ENCODE measurements at places on chromosomes 6 and 20.

DNA sequence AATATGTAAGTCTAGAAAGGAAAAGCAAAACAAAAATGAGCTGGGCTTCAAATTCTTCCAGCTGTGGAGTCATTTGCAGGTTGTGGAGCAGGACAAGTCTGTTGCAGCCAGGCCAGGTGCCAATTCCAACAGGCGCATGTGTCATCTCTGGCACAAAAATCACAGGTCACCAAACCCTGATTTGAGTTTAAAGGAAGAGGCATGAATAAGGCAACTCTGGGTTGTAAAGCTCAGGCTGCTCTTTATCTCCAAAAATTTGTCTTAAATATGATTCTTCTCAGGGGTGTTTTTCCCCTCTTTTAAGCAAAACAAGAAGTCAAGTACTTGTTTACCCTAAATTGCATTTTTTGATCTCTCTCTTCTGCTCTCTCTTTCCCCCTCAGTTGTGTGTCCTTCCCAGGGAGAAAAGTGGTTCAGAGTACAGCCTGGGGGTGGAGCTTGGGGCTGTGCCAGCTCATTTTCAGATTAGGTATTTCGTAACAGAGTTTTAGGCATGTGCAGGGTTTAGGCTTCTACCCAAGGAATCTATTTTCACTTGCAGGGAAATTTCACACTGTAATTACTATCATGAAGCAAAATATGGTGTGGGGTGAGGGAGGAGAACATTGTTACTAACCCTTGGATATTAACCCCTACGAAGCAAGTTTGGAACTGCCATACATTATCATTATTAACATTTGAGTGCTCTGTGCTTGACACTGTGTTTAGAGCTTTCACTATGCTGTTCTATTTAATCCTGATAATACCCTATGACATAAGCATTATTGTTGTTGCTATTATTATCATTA lies 8.3 kb upstream of the NCOA3 start:
- DNase-seq: no peak

DNA sequence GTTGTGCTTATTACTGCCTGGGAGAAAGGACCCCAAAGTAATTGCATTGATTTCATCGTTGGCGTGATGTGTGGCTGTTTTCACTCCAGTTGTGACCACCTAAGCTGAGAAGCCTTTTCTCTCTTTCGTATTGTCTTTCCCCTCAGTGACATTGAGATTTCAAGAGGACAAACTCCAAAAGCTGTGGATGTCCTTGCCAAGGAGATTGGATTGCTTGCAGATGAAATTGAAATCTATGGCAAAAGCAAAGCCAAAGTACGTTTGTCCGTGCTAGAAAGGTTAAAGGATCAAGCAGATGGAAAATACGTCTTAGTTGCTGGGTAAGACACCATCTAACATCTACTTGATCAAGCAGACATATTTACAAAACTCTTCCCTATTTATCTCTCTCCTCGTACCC lies 60.5 kb downstream of the MTHFD1L start:
- no peak for DNase-seq

- no peak for DNase-seq
Observed at GRCh38 chr20:49859807-49860206, 47.2 kb downstream of the SLC9A8 start.

DNA sequence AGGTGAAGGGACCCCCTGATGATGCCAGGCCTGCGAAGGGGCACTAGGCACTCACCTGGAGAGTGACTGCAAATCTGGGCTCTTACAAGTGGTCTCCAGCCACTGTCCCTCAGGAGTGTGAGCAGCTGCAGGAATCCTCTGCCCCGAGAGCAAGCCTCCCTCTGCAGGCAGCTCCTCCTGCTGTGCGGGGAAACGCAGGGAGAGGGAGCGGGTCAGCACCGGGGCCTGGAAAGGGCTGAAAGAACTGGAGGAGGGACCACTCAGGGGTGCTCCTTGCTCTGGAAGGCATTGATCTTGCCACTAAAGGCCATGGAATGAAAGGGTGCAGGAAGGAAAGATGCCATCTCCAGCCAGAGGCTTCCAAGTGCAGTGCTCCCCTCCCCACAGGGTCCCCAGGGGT lies 168.0 kb downstream of the CDH4 start:
- DNase-seq: no peak

GRCh38 chr6:108921547-108922361 lies 73.5 kb downstream of the ARMC2 start:
- no peak for DNase-seq

DNA sequence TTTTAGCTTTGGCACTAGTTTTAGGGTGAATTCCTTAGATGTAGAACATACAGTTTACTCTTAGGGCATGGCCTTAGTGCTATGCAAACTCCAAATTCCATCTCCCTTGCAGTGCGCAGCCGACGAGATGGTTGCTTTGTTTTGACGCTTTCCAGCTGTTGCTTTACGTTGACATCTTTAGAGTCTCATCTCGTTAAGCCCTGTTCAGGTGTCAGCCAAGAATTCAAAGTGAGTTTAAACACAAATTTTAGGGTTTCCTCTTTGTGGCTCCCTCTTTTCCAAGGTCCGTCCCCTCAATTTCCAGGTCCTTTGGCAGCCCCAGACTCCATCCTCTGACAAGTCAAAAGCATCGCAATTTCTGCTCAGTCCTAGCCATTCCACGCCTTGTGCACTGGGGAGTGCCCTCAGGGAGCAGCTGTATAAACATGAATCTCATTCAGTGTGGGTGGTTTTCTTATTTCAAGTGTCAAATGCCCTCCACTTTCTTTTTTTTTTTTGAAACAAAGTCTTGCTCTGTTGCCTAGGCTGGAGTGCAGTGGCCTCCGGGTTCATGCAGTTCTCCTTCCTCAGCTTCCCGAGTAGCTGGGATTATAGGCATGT lies 14.1 kb upstream of the MAK start:
- no peak for DNase-seq

DNA sequence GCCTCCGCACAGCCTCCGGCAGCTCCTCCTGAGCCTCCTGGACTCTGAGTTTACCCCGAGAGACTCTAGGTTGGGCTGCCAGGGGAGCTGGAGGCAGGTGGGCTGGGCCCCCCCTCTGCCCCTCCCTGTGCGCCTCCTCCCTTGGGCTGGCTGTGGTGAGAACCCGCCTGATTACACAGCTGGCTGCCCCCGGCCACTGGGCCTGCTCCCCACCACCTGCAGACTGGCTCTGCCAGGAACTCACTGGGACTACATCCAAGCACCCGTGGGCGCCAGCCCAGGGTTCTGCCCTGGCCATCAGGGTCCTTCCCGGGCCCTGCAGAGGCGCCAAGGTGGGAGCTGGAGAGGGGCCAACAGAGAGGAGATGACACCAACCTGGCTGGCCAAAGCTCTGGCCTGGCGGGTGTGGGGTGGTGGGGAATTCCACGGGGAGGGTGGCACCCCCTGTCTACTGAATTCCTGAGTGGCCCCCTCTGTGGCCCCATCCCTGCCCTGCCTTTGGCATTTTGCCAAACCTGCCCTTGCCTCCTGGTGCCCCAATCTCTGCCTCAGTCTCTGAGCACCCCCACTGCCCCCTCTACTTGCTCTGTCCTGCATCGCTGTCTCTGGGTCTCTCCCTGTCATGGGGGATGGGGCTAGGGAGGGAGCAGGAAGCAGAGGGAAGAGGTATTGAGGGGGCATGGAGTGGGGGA lies 21.9 kb upstream of the CDH22 start:
- DNase-seq: no peak

GRCh38 chr6:163461696-163462095 lies 47.2 kb downstream of the QKI start:
- DNase-seq: no peak

DNA sequence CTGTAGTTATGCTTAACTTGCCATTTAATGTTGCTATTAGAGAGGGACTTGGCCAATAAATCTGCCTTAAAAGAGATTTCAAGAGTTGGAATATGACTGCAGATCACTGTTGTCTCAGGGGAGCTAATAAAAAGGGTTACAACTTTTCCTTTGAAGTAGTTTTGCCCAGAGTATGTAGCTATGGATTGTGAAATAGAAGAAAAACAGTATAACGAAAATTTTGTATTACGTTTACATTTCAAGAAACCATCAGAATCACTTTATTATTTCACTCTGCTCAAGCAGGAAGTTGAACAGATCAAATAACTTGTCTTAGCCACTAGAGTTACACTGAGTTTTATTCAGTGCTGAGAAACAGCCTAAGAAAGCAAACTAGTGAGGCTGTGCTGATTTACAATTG lies 3.0 kb upstream of the ZSCAN26 start:
- DNase-seq: no peak

- DNase-seq: no peak
Observed at GRCh38 chr6:30497714-30498113, 8.4 kb downstream of the HLA-E start.

DNA sequence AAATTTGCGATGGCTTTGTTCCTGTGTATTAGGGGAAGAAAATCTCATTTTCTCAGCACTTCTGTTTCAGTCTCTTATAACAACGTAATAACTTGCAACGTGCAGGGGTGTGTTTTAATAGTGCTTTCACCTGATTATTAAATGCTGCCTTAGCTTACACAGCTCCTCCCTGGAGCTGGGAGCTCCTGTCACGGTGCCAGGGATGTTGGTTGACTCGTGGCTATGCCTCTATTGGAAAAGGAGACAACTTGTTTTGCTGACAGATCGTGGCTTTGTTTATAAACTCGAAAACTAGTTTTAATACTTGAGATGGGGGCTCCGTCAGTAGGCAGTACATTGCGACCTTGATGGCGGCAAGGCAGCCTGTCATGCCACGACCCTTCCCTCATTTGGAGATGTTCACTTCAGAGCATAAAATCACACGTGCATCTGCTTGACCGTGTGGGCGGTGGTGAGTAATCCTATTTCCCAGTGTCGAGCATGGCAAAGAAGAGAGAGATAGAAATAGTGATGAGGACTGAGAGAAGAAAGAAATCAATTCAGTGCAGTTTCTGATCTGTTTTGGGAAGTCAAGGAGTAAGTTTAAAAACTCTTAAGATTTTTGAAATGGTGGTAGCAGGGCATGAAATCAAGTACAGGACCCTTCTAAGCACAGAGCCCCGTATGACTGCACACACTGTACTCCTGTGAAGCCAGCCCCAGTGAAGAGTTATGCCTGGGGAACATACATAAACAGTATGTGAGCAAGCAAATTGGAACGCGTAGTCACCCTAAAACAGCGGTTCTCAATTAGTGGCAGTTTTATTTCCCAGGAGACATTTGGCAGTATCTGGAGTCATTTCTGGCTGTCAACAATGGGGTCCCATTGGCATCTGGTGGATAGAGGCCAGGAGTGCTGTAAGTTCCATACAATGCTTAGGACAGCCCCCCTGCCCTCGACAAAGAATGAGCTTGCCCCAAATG lies 147.2 kb downstream of the DOK5 start:
- DNase-seq: no peak

GRCh38 chr6:33694401-33694931 lies 17.0 kb downstream of the UQCC2 start:
- DNase-seq: no peak

- peak; percentile 36 for DNase-seq
Observed at GRCh38 chr20:297925-298775, 780 bp downstream of the ZCCHC3 start.

GRCh38 chr20:47353239-47353691 lies 3.2 kb downstream of the ZMYND8 start:
- DNase-seq: no peak

DNA sequence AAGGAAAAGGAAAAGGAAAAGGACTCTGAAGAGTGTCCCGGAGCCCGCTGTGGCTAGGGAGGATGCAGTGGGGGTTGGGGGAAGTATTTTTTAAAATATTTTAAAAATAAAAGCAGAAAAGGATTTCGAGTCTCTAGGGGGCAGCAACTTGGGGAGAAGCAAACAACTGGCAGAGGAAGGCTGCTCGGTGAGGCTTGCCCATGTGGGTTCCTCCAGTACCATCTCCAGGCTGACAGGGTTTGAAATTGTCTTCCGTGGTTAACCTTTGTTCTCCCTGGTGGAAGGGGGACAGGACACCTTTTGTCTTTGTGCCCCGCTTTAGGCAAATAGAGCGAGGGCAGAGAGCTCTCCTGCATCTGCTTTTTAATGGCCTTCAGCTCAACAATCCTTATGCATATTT lies 60.4 kb upstream of the SNX9 start:
- DNase-seq: no peak

GRCh38 chr6:169328112-169328801 lies 74.6 kb upstream of the THBS2 start:
- no peak for DNase-seq

GRCh38 chr6:44527181-44527580 lies 139.7 kb downstream of the CDC5L start:
- no peak for DNase-seq

- no peak for DNase-seq
Observed at GRCh38 chr20:13661070-13661685, 22.4 kb upstream of the TASP1 start.

DNA sequence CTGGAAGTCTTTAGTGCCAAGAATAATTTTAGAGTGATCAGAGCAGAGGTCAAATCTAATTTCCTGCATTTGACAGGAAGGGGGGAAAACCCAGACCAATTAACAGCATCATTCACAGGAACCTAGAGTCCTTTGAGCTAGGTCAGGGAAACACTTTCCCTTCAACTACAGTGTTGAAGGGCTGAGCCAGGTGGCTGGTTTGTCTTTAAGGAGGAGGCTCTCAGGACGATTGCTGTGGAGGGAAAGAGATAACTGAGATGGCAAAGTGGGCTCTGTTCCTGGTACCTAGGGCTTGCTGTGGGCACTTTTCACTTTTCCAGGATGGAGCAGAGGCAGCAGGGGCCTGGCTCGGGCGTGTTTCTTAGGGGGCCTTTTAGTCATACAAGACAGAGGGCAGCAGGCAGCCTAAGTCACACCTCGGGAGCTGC lies 111.9 kb downstream of the SCML4 start:
- no peak for DNase-seq

DNA sequence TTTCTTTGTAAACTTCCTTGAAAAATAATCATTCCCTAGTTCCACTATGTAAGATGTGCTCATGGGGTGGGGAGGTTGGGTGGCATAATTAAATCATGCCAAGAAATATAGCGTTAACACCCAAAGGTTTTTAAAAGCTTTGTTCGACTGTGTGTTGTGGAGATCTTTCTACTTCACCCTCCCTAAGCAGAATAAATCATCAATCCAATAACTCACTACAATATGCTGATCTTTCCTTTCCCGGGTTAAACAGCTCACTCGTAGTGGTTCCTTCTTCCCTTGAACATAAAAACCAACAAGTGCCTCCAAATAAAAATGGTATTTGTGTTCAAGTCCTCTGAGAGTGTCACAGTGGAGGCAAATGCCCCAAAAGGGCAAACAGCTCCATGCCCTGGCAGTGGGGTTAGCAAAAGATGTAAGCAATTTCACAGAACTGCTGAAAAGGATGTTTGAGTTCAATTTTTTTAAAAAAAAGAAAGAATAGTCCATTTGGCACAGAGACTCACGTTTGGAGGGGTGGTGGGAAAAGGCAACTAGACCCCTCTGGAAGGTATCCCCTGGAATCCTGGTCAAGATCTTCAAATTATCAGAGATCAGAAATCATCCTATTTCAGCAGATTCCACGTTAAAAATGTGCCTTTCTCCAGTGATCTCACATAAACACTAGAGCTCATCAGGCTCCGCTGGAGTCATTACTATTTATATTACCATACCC lies 99.1 kb downstream of the TFAP2A start:
- no peak for DNase-seq

GRCh38 chr6:79640146-79641111 lies 9.3 kb downstream of the SH3BGRL2 start:
- no peak for DNase-seq

GRCh38 chr6:129672881-129673631 lies 36.9 kb downstream of the ARHGAP18 start:
- DNase-seq: no peak

All from dorsolateral prefrontal cortex (tissue), 122 donors.